ENCODE measurements at places on chromosomes 3 and 15. TPM values are rescaled to one million over a fixed set of nuclear protein-coding genes. Genes with fewer than 3 reads are reported as not detected.

DNA sequence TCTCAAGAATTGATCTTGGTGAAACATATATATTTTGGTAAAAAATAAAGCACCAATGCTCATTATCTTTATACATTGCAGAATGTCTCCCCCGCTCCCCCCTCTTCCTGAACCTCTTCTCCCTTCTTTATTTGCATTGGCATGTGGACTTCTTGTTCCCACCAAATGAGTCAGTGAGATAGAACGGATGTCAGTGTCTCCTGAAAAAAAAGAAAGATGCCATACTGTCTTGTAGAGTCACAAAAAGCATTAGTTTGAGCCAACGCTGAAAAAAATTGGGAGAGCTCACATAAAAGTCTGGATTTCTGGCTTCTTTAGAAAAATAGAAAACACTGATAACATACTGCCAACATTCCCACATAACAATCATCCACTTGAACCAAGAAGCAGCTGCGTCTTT lies 32.0 kb upstream of the STXBP5L start:
- no peak for DNase-seq

DNA sequence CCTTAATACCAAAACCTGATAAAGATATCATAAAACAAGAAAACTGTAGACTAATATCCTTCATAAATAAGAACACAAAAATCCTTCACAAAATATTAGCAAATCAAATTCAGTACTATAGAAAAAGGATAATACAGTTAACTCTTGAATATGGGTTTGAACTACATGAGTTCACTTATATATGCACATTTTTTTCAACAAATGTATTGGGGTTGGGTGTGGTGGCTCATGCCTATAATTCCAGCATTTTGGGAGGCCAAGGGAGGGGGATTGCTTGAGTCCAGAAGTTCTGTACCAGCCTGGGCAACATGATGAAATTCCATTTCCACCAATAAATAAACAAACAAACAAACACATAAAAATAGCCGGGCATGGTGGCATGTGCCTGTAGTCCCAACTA lies 39.2 kb downstream of the GOLGB1 start:
- no peak for DNase-seq

EXD1 gene
- not detected for polyA plus RNA-seq

SCN11A gene
- polyA plus RNA-seq, result not detected
